Vein endothelial cell (primary cell): ENCODE measurements at places on chromosomes 12 and 14. TPM values are rescaled to one million over a fixed set of nuclear protein-coding genes. Genes with fewer than 3 reads are reported as not detected.

The SERPINA3 gene
- not detected in 2 replicates for total RNA-seq

The MYO1H gene
- total RNA-seq, result not detected in 2 replicates

The ALKBH1 gene
- total RNA-seq, result 10.1 and 11.2 TPM in 2 replicates

The M6PR gene
- total RNA-seq, result 91.1 and 118 TPM in 2 replicates

The CMAS gene
- total RNA-seq, result 19.3 and 26.6 TPM in 2 replicates

The CLBA1 gene
- total RNA-seq, result 6.5 and 10.2 TPM in 2 replicates

The MGP gene
- 81.4 and 247 TPM in 2 replicates for total RNA-seq

The TRIM9 gene
- total RNA-seq, result under 0.01 TPM in 2 replicates

The NRL gene
- total RNA-seq, result 0.98 and 1.1 TPM in 2 replicates

The NXPH4 gene
- total RNA-seq, result 0.19 TPM in 1 of 2 replicates, not detected in the other

The CD69 gene
- total RNA-seq, result 1.3 and 1.8 TPM in 2 replicates

The RASAL1 gene
- total RNA-seq, result not detected in 2 replicates

The AKAP5 gene
- total RNA-seq, result 0.33 and 0.76 TPM in 2 replicates

The PLEK2 gene
- total RNA-seq, result 1.6 and 2.9 TPM in 2 replicates

The OVCH1 gene
- not detected in 2 replicates for total RNA-seq

The LRP6 gene
- total RNA-seq, result 39.5 and 63.4 TPM in 2 replicates

The AKAP3 gene
- 0.65 and 1.1 TPM in 2 replicates for total RNA-seq

The CRACR2A gene
- total RNA-seq, result 15.7 and 18.3 TPM in 2 replicates

The GYS2 gene
- not detected in 2 replicates for total RNA-seq
